ENCODE measurements at places on chromosomes 7 and 10. TPM values are rescaled to one million over a fixed set of nuclear protein-coding genes. Genes with fewer than 3 reads are reported as not detected.

SCART1 gene
- polyA plus RNA-seq = 1.6 TPM

FOXP2 gene
- polyA plus RNA-seq = 0.14 TPM

NKX2-3 gene
- 0.09 TPM for polyA plus RNA-seq

DNA sequence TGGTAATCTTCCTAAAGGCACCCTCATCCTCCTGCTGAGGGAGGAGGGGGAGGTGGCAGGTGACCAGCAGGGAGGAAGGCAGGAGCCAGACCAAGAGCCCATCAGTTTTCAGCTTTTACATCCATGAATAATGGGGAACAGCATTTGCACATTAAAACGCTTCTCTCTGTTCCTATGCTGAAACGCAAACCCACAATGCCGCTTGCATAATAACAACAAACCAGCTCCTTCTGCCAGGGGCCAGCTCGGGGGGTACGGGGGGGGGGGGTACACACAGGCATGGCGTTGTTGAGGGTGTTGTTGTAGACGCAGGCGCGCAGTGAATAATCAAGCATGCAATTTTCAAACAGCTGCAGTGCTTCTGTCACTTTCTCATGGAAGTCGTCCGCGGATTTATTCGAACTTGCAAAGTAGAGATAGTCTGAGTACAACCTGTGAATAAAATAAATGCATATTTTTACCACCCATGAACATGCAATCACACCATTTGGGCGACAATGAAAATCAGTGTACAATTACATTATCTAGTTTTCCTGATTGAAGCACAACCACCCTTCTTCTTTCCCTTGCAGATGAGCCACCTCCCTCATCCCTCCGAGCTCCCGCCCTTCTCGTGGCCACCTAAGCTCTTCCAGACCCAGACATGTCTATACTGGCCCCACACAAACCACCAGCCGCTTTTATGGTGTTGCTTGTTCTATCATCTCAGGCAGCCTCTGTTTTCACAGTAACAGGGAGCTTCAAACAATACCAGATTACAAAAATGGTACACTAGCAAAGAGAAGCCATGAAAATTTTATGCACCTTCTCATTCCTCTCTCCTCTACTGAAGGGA is 72.2 kb downstream of the CHST15 start:
- DNase-seq = no peak

- DNase-seq = no peak
These were observed 249.1 kb upstream of the PITRM1 start for GRCh38 chr10:3421537-3422257.

DNA sequence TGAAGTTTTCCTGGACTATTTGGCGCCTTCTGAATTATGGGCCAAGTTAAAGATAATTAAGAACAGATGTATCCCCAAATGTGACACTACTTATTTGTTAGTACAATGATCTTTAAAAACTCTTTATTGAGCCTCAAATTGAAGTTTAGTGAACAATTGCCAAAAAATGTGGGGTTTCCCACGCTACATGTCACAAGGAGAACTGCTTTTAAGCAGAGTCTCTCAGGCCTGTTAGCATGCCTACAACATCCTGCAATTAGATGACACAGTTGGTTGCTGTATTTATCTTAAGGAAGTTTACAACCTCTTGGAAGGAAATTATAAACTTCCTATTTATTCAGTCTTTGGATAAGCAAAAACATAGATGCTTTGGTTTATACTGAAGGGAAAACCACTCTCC is 733.0 kb downstream of the TNS3 start:
- no peak for DNase-seq

- DNase-seq = no peak
These were observed 275.7 kb upstream of the FZD1 start for GRCh38 chr7:90988516-90988915.
